ENCODE measurements at places on chromosomes 16 and 17.

- no peak for DNase-seq
Observed at GRCh38 chr16:15886078-15886477, 2.3 kb downstream of the CEP20 start.

DNA sequence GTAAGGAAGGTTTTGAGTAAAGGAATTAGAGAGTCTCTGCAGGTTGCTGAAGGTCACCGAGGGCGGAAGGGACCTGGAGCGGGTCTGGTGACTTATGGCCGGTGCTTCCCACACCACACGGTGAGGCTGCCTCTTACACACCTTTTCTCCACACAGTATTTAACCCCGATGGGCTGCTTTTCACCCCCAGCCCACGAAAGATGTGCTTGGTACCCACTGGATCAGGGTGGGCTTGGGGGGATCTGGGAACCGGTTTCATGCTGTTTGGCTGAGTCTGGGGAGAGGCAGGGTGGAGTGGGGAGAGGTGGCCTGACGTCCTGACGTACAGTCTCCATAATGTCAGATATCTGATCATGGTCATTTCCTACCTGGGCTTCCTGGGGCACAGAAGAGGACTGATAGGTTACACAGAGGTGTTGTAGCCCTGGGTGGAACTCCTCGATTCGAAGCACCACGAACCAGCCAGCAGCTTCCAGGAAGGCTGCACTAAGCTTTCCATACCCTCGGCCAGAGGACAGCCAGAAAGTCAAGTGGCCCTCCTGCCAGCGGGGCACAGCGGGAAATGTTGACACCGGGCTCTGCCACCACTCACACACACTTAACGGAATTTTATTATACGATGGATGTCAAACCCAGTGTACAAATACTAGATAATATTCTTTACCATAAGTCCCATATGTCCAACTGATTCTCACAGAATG lies 34.0 kb downstream of the OR1D5 start:
- DNase-seq: no peak

- DNase-seq: no peak
Observed at GRCh38 chr17:80621997-80622357, 77.3 kb downstream of the RPTOR start.

GRCh38 chr16:49850558-49851467 lies 5.1 kb downstream of the ZNF423 start:
- DNase-seq: no peak

DNA sequence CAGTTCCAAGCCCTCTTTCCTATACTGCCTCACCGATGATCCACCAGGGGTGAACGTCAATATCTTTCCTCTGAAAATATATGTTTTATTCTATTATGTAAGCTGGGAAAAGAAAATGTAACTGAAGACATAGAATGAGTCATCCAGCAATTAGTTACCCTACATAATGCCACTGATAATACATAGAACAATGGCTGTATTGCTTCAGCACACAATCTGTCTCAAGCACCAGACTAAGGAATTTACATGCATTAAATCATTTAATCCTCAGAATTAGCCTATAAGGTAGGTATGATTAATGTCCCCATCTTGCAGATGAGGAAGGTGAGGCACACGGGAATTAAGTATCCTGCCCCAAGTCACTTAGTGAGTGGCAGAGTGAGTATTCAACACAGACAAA lies 472.8 kb downstream of the TOX3 start:
- no peak for DNase-seq

DNA sequence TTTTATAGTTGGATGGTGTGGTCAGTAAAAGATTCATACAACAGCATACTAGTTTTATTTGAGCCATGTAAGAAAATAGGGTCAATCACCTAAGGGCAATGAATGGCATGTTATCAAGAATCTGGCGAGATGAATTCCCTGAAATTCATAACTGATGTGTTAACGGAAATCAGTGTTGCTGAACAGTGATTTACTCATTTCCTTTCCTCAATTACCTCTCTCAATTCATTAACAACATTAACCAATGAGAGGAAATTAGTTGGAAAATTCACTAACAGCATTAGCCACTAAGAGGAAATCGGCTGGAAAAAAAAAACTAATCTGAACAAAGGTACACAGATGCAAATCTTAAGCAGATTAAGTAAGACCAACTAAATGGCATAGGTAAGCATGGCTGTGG lies 6.3 kb downstream of the CMTR2 start:
- no peak for DNase-seq

- DNase-seq: no peak
Observed at GRCh38 chr16:81556715-81557284, 112.2 kb downstream of the CMIP start.

DNA sequence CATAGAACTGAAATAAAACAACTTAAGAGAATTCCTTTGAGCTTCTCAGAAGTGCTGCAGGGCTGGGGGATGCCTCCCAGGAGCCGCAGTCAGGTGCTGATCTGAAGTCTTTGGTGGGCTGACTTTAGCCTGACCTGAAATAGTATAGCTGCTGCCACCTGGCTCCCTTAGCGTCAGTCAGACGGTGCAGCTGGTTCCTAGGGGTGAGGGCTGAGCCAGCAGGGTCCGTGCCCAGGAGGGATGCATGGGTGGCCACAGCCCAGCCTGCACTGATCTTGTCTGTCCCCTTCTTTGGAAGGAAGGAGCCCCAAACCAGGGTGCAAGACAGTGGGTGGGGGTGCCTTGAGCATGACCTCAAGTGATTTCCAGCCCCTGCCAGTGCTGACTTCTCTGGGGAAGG lies 11.5 kb downstream of the MAPT start:
- DNase-seq: no peak

DNA sequence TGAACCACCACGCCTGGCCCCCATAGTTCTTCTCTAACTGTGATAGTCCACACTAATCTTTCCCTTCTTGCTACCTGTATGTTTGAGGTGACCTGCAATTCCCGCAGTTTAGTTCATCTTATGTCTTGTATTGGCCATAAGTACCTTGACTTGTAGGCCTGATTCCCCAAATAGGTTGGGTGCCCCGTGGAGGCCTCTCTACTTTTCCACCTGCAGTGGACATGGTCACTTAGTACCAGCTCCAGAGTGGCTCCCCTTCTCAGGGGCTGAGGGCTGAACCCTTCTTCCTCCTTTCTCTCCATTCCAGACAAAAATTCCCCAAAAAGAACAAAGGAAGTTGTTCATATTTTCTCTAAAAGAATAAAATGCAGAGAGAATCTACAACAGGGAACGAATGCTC lies 33.5 kb upstream of the CES5A start:
- no peak for DNase-seq

DNA sequence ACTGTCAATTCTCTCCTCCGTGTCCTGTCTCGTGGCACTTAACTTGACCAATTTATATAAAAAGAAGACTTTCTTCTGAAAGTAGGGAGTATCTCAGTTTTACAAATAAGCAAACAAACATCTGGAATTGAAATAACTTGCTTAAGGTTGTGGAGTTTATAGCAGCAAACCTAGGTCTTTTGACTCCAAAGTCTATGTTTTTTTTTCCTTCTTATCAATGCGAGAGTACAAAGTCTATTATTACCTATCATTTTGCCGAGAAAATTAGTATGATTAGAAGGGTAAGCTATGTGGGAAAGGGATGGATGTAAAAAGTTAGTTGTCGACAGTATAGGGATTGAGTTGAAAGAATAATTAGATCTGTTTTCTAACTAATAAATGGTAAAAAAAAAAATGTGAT lies 50.4 kb downstream of the PPM1E start:
- DNase-seq: no peak

DNA sequence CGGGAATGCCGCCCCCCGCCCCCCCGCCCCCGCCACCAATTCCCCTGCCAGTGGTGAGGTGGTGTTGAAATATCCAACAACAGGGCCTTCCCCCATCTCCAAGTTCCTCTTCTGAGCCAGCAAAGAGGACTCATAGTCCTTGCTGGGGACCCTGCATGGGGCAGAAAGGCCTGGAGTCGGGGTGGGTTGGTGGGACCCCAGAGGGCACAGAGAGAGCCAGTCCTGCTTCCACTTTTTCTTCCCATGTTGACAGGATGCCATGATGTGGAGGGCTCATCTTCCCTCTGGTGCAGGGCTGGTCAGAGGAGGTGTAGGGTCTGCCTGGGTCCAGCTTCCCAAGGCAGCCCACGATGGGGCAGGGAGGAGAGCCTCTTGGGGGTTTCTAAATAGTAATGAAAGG lies 49.0 kb upstream of the PIK3R6 start:
- peak; percentile 50 for DNase-seq

DNA sequence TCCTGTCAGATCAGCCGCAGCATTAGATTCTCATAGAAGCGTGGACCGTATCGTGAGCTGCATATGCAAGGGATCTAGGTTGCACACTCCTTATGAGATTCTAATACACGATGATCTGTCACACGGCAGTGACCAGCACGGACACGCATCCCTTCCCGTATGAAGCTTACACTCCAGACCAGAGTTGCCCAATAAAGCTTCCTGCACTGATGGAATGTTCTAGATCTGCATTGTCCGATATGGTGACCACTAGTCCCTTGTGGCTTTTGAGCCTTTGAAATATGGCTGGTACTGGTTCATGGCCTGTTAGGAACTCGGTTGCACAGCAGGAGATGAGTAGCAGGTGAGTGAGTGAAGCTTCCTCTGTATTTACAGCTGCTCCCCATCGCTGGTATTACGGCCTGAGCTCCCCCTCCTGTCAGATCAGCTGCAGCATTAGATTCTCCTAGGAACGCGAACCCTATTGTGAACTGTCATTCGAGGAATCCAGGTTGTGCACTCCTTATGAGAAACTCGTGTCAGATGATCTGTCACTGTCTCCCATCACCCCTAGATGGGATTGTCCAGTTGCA lies 49.8 kb upstream of the ZCCHC14 start:
- DNase-seq: no peak

- no peak for DNase-seq
Observed at GRCh38 chr17:82705756-82706155, 7.3 kb upstream of the RAB40B start.

Data from CD4-positive, alpha-beta T cell treated with Interleukin-1 beta for 1 hour (primary cell).